ENCODE measurements at places on chromosomes 7 and 10.
A peak's percentile ranks its signal among the peaks of the same experiment; 100 is the strongest.

DNA sequence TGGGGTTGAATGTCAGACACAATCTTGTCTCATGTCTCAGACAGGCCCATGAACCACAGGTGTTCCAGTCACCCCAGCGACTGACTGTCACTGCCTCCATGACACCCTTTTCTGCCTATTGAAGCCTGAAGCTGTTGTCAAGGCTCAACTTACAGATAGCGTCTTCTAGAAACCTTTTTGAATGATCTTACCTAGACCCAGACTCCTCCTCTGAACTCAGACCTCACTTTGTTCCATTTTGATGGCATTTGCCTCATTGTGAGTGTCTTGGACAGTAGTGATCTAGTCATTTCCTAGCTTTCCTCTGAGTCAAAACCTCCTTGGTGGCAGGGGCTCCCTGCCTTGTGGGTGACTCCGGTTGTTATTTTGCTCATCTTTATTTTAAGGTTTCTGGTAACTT, 98.3 kb upstream of the AGK start:
- DNase-seq = no peak

DNA sequence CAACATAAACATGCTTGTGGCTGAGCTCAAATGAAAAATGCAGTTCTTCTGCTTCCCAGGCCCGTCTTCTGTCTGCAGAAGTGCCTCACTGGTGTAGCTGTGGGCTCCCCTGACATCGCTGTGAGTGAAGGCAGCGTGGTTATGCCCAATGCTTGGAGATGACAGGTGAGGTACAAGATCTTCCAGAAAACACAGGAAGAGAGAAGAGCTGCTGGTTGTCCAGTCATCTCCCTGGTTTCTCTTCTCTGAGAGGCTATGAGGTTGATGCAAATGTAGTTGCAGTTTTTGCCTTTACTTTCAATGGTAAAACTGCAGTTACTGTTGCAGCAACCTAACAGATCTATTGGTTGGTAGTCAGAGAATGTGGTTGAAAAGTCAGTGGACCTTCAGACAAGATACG, 223.6 kb downstream of the GATA3 start:
- DNase-seq = no peak

GRCh38 chr10:152915-153314, 17.7 kb downstream of the ZMYND11 start:
- DNase-seq = no peak

DNA sequence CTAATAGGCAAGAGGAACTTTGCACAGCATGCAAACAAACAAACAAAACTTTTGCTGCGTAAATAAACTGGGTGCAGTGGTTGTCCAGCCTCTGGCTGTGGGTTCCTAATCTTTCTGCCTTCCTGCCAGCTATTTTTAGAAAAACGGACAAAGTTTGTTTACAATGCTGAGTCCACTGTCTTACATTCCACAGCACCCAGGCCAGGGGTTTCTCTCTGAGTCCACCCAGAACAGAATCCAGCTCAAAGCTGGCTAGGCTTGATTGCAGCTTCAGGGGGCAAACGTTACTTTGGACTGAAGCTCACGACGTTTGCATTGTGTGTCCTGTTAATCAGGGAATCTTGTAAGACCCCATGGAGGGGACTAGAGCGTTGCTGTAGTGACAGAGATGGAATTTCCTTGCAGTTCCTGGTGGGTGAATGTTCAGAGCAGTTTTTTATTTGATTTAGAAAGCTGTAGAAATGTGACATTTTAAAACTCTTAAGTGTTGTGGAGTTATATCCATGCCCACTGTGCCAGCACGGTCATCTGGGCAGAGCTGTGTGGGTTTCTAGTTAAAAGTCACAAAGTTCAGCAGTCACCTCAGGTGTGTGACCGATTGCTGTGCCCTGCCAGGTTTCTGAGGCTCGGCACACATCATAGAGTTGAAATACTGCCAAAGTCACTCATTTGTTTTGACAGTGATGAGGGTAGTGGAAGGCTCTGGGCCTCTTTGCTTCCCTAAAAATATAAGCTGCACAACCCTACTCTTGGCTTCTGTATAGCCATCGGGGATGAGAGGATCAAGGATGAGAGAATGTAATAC, 247.0 kb downstream of the STK31 start:
- no peak for DNase-seq

DNA sequence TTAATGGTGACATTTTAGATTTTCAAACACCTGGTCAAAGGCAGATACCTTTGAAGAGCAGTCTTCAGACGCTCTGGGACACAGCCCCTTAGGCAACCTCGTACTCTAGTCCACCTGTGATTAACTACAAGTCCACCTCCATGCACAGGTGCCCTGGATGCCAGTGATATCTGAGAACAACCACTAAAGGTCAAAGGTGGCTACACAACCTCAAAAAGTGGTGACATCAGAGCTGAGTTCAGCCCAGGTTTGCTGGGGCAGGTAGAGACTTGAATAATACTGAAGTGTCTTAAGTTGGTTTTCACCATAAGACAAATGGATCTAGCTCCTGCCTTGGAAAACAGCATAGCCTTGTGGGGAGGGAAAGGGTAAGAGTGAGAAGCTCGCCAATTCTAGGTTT, 143.4 kb upstream of the ADO start:
- no peak for DNase-seq

- peak; percentile 48 for DNase-seq
These were observed 126.5 kb upstream of the GAD2 start for GRCh38 chr10:26090026-26090425.

- no peak for DNase-seq
These were observed 51.8 kb downstream of the CAV1 start for GRCh38 chr7:116576350-116577319.

GRCh38 chr7:47482013-47482875, 99.7 kb downstream of the TNS3 start:
- DNase-seq = peak; percentile 94

GRCh38 chr10:131435232-131435631, 123.7 kb upstream of the TCERG1L start:
- no peak for DNase-seq

DNA sequence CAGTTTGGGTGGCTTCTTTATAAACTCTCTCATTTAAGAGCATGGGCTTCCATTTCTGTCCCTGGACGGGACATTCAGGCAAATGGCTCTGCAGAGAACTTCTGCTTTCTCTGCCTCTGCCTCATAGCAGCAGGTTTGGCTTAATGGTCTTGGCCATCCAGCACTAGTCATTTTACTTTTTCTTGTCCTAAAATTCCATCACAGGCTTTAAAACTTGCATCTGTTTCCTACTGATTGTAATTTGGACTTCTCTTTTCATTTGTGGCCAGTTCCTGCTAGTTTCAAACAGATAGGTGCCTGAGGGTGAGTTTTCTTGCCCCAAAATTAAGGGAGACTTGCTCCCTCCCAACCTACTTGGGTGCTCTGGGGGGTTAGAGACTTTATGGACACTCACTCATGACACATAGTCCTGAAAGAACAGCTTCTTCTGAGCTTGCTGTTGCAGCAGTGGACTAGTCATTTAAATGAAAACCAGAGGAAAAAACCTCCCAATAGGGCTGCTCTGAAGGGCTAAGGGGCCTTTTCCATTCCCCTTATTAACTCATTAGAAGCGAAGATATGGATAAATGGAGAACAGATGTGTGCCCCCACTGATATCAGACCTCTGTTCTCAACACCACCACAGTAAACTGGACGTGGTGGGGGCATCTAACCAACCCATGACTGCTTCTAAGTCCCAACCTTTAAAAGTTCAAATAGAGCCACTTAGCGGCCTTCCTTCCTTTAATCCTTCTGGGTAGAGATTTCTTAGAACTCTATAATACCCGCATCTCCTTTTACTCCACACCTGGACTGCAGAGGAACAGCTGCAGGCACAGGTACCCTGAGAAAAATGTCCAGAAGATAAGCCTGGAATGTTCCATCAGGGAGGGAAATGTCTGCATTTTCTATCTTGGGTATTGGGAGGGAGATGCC, 38.8 kb downstream of the SVOPL start:
- no peak for DNase-seq

GRCh38 chr10:114306116-114306973, 67.3 kb downstream of the VWA2 start:
- DNase-seq = no peak

DNA sequence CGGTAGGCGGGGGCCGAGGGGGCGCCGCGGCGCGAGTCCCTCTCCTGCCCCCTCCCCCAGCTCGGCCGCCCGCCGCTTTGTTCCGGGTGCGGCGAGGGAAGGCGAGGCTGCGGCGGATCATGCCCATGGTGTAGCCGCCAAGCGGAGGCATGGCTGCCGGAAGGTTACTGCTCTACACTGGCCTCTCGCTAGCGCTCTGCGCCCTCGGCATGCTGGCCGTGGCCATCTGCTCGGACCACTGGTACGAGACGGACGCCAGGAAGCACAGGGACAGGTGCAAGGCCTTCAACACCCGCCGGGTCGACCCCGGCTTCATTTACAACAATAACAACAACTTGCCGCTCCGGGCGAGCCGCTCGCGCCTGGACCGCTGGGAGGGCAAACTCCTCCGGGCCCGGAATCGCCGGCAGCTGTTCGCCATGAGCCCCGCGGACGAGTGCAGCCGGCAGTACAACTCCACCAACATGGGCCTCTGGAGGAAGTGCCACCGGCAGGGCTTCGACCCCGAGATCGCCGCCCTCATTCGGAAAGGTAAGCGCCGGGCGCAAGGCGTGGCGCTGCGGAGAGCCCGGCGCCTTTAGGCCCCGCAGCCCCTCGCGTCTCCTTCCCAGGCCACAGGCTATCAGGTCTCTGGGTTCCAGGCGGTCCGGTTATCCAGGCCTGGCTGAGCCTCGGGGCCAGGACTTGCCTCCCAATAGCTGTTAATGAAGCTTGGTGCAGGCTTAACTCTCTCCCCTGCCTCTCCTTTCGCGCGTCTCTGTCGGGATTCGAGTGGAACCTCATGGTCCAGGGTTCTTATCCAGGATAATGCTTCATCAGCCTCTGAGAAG, 513 bp downstream of the TMEM178B start:
- DNase-seq = no peak

- DNase-seq = peak; percentile 9
These were observed 400.0 kb downstream of the PHF14 start for GRCh38 chr7:11373546-11374142.

- no peak for DNase-seq
These were observed 69.8 kb upstream of the INSIG1 start for GRCh38 chr7:155227788-155228458.

DNA sequence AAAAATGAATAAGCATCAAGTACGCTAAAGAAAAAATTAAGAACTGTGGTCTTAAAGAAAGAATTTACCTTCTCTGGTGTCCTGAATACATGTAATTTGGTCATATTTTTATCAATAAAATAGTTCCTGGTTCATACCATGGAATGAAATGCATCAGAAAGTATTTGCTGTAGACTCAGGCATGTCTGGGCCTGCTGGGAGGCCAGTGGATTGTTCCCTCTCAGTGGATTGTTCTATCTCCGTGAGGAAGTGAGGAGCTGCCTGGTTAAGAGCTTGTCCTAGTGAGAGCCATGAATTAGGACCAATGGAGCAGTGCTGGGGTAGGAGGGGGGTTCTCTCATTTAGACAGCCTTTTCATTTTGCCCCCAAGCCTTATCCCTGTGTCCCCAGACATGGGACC, 211.7 kb upstream of the HABP2 start:
- no peak for DNase-seq

GRCh38 chr7:90853205-90853604, 257.1 kb downstream of the CDK14 start:
- no peak for DNase-seq

DNA sequence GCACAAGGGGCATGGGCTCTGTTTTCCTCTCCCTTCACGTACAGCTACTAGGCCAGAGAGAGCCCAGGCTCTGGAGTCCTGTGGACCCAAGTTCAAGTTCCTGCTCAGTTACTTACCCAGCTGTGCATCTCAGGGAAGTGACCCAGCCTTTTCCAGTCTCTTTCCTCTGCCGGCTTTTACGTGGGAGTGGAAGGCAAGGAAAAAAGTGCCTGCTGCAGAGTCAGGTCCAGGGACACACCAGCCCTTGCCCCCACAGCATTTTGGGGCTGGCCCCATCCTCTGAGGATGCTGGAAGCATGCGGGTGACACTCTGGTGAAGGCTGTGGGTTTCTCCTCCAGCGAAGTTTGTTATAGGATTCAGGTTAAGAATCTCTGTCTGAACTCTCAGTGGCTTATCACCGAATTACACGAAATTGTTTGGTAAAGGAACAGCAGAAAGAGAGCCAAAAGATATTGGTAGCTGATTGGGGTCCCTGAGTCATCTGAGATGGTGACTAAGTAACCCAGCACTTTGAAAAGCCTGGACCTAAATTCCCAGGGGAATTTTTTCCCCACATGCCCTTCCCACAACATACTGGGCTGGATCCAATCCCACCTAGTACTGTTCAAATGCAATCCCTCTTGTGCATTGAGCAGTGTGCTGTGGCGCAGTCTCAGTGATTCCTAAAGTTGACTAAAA, 424.3 kb downstream of the RPS24 start:
- DNase-seq = no peak

- no peak for DNase-seq
These were observed 212.3 kb upstream of the SLC26A5 start for GRCh38 chr7:103658055-103659005.

DNA sequence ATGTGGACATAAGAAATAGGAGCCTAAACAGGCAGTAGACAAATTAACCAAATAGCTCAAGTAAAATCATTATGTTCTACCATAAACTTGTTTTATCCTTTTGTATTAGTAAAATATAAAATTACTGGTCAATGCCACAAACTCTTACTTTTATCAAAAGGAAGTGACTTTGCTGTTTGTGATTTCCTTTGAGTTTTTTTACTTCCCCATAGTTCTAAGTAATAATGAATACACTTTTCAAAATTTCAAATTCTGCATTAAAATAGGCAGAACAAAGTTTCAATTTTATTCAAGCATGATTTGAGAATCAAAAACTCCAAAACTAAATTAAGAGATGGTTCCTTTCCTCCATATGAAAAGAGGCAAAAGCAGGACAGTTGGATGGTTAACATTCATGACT, 139.7 kb upstream of the ABCB5 start:
- DNase-seq = no peak

DNA sequence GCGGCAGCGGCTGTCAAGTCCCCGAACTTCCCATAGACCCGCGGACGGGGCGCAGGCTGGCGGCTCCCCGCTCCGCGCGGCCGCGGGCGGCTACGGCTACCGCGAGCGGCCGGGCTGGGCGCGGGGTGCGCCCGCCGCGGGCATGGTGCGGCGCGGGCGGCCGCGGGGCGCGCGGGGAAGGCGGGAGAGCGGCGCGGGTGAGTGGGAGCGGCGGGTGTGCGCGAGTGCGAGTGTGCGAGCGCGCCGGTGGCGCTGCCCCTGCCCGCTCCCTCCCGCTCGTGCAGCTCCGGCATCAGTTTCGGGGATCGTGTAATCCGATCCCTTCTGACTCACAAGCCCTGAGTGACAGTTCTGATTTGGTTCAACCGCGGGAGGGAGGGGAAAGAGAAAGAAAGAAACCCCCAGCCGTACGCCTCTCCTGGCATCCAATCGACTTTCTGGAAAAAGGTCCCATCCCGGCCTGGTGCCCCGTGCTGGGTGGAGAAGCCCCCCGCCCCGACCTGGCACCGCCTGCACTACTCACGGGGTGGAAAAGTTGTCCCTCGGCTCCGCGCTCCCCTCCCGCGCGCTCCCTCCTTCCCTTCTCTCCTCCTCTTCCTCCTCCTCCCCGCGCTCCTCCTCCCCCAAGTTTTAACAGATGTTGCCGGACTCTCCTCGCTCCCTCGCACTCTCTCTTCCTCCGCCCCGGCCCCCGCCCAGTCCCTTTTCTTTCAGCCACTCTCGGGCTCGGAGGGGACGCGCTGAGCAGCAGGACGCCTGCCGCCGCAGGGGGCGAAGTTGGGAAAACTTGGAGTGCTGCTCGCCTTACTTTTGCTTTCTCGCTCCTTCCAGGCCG, at the start of gene GLI3:
GLI3 (minus strand) TSS at position 234 of the 835 bp plus-strand sequence. CDS start 13,956 bp downstream, outside the sequence.
- peak; percentile 60 for DNase-seq

- no peak for DNase-seq
These were observed 50.3 kb upstream of the NCAPG2 start for GRCh38 chr7:158754746-158755444.
